ENCODE measurements at places on chromosomes 7 and 10.

DNA sequence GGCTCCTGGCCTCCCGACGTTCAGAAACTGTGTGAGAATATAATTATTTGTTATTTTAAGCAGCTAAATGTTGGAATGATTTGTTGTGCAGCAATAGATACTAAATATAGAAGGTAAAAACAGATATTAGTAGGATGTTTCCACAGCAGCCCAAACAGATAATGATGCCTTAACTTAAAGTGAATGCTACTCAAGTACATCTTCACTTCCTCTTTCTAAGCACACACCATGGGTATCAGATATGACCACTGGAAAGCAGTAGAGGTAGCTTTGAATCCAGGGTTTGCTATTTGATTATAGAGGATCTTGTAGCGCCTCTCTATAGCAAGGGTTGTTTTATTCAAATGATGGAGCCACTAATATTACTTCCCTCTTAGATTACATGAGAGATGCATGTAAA lies 38.2 kb upstream of the BET1 start:
- no peak for DNase-seq

GRCh38 chr7:147539685-147540084 lies 1050.9 kb upstream of the C7orf33 start:
- no peak for DNase-seq

DNA sequence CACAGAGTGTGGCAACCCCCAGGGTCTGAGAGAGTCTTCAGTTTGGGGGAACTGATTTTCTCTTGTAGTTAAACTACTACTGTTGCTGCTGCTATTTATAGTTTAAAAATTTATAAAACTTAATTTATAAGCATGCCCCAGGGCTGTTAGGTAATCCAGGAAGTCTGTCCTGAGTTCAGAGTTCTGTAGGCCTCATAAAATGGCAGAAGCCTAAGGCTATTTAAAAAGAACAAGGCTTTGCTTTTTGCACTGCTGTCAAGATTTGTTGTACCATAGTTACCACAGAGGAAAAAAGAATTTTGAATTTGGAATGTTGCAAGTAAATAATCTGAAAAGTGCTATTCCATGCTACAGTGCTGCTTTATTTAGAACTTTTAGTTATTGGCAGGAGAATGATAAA lies 66.1 kb downstream of the AGK start:
- DNase-seq = no peak

DNA sequence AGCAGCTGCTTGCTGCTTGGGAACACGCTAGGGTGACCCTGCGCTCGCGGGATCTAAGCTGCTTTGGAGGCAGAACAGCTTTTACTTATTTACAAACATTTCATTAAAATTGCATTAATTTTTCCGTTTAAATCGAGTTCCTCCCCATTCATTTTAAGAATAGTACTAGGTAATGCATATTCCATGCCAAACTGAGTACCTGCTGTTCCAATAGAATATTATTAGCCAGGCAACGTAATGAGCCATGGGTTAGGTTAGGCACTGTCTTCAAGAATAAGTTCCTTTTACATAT lies 860 bp downstream of the EXOC6 start:
- no peak for DNase-seq

DNA sequence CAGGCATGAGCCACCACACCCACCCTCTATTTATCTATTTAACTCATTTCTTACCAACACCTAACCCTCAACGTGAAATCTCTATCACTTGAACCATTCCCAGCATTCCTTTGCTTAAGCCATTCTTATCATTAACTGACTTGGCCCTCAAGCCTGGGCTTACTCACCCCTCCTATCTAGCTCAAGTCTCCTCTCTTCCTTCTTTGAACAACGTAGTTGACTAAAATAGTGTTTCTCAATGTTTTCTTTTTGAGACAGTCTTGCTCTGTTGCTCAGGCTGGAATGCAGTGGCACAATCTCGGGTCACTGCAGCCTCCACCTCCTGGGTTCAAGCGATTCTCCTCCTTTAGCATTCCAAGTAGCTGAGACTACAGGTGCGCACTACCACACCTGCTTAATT lies 7.0 kb downstream of the ANXA7 start:
- DNase-seq = no peak

DNA sequence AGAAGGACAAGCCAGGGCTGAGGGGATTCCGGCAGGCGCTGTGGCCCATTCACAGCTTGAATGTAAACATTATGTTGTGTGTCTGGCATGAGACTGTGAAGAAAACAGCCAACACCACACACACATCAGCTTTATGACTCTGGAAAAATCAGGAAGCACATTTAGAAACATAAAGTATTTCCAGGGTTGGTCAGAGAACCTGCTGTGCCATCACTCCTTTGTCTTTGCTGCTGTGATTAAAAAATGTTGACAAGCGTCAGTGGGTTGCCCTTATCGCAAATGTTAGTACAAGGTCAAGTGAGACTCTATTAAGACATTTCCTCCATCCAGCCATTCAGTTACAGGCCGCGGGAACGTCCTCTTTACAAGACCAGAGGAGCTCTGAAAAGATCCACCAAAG lies 95.4 kb downstream of the TAX1BP1 start:
- no peak for DNase-seq

DNA sequence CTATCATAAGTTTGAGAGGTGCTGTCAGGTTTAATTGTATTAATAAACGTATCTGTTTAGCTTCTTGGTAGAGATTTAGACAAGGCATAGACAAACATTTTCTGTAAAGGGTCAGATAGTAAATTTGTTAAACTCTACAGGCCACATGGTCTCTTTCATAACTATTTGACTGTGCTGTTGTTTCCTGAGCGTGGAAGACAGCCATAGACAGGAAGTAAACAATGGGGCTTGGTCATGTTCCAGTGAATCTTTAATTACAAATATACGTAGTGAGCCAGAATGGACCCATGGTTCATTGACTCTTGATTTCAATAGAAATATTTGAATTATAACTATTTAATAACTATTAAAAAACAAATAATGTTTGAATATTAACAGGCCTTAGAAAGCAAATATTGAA lies 451.1 kb downstream of the SH2D4B start:
- no peak for DNase-seq

DNA sequence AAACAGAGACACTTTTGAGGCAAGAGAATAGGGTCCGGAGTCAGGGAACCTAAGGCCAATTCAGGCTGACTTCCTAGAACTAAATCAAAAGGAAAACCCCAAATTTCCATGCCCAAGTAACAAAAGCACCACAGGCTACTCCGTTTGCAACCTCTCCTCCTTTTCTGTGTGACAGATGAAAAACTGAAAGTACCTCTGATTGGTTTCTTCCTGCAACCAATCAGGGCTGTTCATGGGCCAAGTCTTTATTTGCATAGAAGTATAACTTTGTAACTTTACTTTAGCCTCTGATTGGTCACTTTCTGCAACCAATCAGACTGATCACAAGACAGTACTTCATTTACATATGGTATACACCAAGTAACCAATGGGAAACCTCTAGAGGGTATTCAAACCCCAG lies 239.9 kb upstream of the KCND2 start:
- no peak for DNase-seq

GRCh38 chr7:119733127-119733879 lies 539.7 kb upstream of the KCND2 start:
- no peak for DNase-seq

DNA sequence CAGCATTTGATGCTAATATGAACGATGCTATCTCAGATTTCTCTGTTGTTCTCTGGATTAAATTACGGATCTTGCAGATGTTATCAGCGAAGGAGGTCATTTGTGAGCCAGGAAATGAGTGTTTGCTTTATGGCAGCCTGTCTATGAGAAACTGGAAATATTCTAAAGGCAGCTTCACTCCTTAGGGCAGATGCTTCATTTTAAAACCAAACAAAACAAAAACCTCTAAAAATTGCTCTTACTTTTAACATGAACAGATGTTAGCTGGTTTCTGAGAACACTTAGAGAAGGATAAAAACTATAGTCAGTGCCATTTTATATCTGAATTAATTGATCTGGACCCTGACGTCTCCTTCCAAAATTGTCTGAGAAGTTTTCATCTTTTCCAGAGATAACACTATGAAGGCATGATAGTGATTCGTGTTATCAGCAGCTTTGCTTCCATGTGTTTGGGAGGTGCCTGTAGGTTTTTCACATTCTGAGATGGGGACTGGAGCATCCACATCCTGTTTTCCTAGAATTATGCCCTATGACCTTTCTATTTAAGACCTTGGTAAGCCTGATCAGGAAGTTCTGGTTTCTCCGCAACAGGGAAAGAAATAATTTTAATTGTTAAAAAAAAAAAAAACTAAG lies 53.1 kb downstream of the CPED1 start:
- no peak for DNase-seq

DNA sequence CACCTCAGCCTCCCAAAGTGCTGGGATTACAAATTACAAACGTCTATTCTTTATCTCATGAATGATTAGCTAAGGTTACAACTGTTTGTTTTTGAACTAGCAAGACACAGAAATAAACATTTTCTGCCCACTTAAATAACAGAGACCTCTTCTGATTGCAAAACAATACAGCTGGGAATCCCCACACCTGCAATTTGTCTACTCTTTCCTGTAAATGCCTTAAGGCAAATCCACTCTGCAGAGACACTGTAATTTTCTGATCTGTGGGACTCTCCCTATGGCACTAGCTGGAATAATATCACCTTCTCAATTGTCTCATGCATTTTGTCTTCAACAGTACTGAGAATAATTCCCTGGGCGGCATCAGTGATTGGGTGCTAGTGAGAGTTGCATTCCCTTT lies 149.3 kb upstream of the FAM3C start:
- no peak for DNase-seq

DNA sequence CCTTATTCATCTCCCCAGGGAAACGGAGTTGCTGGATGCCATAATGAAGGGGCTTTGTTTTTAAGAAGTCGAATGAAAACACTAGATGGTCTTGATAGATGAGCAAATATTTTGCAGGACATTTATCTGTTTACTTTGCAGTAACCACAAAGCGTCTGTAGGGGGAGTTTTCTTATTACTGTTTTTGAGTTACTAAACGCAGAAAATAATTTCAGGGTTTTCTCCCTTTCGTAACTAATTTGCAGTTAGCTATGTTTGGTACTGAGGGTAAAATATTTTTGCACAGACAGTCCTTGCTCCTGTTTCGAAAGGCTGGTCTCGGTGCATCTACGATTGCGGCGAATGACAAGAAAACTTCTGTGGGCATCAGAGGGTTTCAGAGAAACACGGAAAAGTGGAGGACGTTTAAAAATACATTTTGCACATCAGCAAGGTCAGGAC lies 505.6 kb upstream of the MKI67 start:
- DNase-seq = no peak
